ENCODE measurements at places on chromosomes 1 and 21.

DNA sequence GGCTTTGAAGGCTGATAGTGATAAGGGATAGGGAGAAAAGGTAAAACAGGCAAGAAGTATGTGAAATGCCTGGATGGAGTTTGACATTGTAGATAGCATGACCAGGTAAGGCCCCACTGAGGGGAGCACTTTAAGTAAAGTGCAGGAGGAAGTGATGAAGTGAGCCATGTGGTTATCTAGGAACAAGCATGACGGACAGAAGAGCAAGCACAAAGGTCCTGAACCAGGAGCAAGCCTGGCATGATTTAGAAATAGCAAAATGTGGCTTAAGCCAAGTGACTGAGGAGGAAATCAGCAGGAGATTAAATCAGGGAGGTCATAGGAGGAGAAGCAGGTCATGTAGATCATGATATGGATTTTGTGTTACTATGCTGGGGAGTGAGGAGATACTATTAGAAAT lies 129.2 kb downstream of the GLUL start:
- no peak for DNase-seq

DNA sequence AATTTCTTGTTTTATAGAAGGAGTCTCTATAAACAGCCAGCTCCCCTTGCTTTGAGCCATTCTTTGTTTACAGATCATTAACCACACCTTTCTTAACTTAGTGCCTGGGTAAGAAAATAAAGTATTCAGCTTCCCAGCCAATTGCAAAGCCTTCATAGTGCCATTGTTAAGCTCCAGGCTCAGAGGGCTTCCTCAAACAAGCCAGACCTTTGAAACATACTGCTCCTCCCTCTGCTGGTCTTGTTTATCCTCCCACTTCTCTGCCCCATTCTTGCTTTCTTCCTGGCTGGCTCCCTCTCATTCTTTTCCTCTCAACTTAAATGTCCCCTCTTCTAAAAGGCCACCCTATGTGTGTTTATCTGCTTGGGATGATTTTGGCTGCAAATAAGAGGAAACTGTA lies 319.4 kb upstream of the ST6GALNAC5 start:
- no peak for DNase-seq

DNA sequence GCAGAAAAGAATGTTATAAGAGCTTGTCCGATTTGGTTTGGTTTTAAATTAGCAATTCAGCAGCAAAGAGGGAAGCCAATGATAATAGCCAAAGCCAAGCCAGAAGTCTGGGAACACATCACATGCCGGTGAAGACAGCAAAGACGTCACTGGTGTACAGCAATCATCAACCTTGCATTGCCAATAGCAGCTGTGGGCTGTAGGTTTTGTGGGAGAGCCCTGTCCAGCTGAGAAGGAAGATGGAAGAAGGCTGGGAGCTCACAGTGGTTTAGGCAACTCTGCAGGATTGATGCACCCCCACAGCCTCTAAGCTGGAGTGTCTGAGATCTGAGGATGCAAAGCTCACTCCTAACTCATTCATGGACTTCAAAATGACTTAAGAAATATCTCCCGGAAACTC lies 338.7 kb downstream of the SIPA1L2 start:
- DNase-seq = no peak

DNA sequence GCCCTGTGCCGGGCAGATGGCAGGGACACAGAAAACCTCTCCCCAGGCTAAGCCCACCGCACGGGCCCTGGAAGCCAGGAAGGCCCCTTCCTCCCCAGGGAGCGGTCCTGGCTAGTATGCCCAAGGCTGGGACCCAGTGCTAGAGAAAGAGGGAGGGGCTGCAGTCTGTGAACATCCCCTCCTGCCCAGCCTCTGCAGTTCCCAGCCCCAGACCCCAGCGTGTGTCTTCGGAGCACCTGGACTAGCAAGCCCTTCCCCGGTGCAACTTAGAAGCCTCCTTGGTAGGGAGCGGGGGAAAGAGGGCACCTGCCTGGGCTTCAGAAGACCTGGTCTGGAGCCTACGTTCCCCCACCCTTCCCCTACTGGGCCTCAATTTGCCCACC lies 2.1 kb downstream of the PLEKHG5 start:
- no peak for DNase-seq
